Esophagus mucosa (tissue), 1 donor: ENCODE measurements at places on chromosomes 16 and 17. TPM values are rescaled to one million over a fixed set of nuclear protein-coding genes. Genes with fewer than 3 reads are reported as not detected.

The TEKT3 gene
- not detected for total RNA-seq

The ZG16 gene
- total RNA-seq = not detected

The PRKCB gene
- total RNA-seq = 0.76 TPM

The PPP1R27 gene
- 0.24 TPM for total RNA-seq

GRCh38 chr17:53819956-53820355, 2.8 kb upstream of the KIF2B start:
- no peak for ATAC-seq

- no peak for ATAC-seq
Measured at GRCh38 chr16:17657045-17657444, 186.3 kb upstream of the XYLT1 start.

The DHX58 gene
- 6.3 TPM for total RNA-seq

The PRR15L gene
- total RNA-seq = 11.0 TPM

The TSNAXIP1 gene
- total RNA-seq = 0.40 TPM

DNA sequence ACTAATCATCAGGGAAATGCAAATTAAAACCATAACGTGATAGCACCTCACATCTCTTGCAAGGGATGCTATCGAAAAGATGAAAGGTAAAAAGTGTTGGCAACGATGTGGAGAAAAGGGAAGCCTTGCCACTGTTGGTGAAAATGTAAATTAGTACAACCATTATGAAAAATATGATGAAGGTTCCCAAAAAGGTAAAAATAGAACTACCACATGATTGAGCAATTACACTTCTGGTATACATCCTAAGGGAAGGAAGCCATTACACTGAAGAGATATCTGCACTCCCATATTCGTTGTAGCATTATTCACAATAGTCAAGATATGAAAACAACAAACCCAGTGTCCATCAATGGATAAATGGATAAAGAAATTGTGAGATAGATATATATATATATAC, 21.5 kb downstream of the ABCA10 start:
- ATAC-seq = no peak
